ENCODE measurements at places on chromosomes 2 and 18.

- H3K27ac ChIP-seq: no peak overlapping the region
- H3K4me3 ChIP-seq: no peak overlapping the region
- peaks cover 5% of the 10 kb centered on the region for H3K4me1 ChIP-seq
- no peaks in the 10 kb centered on the region for H3K36me3 ChIP-seq
- no peaks in the 10 kb centered on the region for H3K27me3 ChIP-seq
Measured at GRCh38 chr2:159098921-159099411, 130.5 kb downstream of the TANC1 start.

GRCh38 chr2:226426292-226426736, 373.3 kb downstream of the IRS1 start:
- no peak for DNase-seq
- peaks cover 17% of the 10 kb centered on the region for H3K4me1 ChIP-seq
- H3K27ac ChIP-seq: no peak overlapping the region
- no peaks in the 10 kb centered on the region for H3K36me3 ChIP-seq
- H3K27me3 ChIP-seq: no peaks in the 10 kb centered on the region

GRCh38 chr2:99550368-99550767, 60.6 kb upstream of the REV1 start:
- H3K36me3 ChIP-seq: no peaks in the 10 kb centered on the region
- no peak for DNase-seq
- H3K4me1 ChIP-seq: no peaks in the 10 kb centered on the region
- peaks cover 7% of the 10 kb centered on the region for H3K27me3 ChIP-seq

- H3K27ac ChIP-seq: no peak overlapping the region
- H3K4me1 ChIP-seq: no peaks in the 10 kb centered on the region
- DNase-seq: no peak
Measured at GRCh38 chr2:37315364-37315763, 9.3 kb downstream of the PRKD3 start.

- DNase-seq: peak; percentile 11
- peak overlapping the region; percentile 39 for H3K27ac ChIP-seq
- H3K4me1 ChIP-seq: peaks cover 12% of the 10 kb centered on the region
- peak overlapping the region; percentile 46 for H3K4me3 ChIP-seq
Measured at GRCh38 chr2:181456660-181457120, 496 bp upstream of the ITGA4 start.

GRCh38 chr2:98334439-98335078, 11.7 kb upstream of the CNGA3 start:
- H3K27me3 ChIP-seq: peaks cover 4% of the 10 kb centered on the region
- H3K4me1 ChIP-seq: no peaks in the 10 kb centered on the region
- no peak for DNase-seq
- no peak overlapping the region for H3K27ac ChIP-seq

Data from large intestine (tissue), 12 donors.